T47D (cell line): ENCODE measurements at places on chromosomes 6 and 20.

- DNase-seq, result no peak
These were observed 21.4 kb upstream of the TENT5A start for GRCh38 chr6:81773887-81774286.

DNA sequence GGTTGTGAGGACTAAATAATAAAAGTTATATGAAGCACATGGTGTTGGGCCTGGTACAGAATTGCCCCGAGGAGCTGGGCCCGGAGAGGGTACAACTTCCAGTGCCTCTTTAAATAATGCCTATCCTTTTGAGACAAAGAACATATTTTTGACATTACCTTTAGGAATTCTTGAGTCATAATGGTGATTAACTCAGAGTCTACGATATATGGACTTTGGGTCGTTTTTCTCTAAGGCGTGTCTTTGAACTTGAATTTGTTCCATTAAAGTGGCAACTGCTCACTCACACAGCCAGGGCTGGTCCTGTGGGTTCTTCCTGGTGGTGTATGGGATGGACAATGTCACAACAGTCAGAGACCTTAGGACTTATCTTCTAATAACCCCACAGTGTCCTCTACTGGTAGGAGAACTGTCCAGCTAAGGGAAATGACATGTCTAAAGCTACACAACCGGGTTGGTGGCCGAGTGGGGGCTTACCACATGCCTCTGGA lies 106.5 kb downstream of the CDC5L start:
- peak; percentile 43 for DNase-seq

DNA sequence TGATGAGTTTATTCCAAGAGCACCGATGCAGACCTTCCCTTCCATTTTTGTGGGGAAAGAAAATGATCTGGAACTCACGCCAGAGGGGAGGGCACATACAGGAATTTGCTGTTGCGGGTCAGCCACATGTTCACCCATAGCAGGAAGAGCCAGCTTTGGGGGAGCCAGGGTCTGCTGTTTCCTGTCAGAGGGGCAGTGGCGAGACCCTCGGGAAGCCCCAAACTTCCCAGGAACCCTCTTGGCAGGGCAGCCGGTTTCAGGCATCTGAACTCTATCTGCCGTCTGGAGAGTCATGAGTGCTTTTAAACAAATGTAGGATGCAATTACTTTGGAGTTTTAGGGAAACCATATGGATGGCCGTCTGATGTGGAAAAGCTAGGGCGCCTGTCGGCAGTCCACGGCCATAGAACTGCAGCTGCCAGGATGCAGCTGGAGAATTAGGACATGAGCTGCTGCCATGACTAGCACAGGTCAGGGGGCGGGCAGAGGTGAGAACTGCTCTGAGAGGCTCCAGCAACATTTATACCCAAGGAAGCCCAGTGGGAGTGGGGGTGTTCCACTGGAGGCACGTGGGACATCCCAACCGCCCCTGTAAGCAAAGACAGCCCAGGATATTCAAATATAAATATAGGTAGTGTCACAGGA lies 14.8 kb upstream of the SERPINB9 start:
- no peak for DNase-seq

- no peak for DNase-seq
These were observed 3.2 kb upstream of the REPS1 start for GRCh38 chr6:138991206-138991605.

DNA sequence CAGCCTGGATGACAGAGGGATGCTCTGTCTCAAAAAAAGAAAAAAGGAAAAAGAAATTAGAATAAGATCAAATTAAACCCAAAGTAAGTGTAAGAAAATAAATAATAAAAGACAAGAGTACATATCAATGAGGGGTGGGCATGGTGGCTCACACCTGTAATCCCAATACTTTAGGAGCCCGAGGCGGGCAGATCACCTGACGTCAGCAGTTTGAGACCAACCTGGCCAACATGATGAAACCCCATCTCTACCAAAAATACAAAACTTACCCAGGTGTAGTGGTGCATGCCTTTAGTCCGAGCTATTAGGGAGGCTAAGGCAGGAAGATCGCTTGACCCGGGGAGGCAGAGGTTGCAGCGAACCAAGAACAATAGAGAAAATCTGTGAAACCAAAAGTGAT lies 14.9 kb upstream of the STAU1 start:
- DNase-seq, result no peak

- DNase-seq, result no peak
These were observed 297.6 kb downstream of the ZNF217 start for GRCh38 chr20:53296025-53296424.

- DNase-seq, result no peak
These were observed 633.4 kb upstream of the EPHA7 start for GRCh38 chr6:94052749-94053148.

GRCh38 chr6:28802417-28803336 lies 121.1 kb downstream of the TRIM27 start:
- no peak for DNase-seq

- no peak for DNase-seq
These were observed 144.2 kb downstream of the PREX1 start for GRCh38 chr20:48683467-48684175.

- no peak for DNase-seq
These were observed 29.1 kb upstream of the FBXL4 start for GRCh38 chr6:98976674-98977385.

- DNase-seq, result no peak
These were observed 24.8 kb downstream of the SAMHD1 start for GRCh38 chr20:36926653-36927200.

- no peak for DNase-seq
These were observed 255.6 kb downstream of the LRFN2 start for GRCh38 chr6:40331545-40331944.
